Activated CD8-positive, alpha-beta T cell treated with anti-CD3 and anti-CD28 coated beads for 36 hours (primary cell): ENCODE measurements at places on chromosomes 6 and 20.

- no peak for DNase-seq
Measured at GRCh38 chr6:161414707-161415106, 140.8 kb upstream of the AGPAT4 start.

GRCh38 chr6:100230115-100230952 lies 234.4 kb downstream of the SIM1 start:
- DNase-seq: no peak

DNA sequence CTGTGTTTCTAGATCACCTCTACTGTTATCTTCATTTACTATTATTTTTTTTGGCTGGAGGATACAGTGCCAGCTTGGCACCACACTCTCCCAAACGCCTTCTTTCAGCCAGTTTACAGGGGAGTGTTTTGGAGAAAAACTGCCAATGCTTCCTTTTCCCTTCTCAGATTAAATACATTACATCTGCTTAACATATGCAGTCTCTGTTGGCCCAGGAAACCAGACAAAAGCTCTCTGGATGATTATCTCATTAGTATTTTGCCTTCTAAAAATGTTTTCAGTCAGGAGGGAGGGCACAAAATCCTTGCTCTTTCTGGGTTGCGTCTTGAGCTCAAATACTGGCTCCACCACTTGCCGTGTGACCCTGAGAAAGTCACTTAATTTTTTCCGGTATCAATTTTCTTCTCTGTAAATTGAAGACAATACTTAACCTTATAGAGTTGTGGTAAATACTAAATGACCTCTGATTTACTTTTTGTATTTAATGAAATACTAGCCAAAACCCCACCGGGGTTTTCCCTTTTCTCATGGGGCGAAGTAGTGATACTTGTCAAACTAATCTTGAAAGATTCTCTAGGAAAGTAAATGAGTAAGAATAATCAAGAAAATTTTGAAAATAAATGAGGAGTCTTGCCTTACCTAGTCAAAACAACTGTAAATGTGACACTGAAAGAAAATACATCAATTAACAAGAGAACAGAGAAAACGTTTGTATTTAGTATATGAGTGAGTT lies 146.2 kb downstream of the MMS22L start:
- DNase-seq: no peak

DNA sequence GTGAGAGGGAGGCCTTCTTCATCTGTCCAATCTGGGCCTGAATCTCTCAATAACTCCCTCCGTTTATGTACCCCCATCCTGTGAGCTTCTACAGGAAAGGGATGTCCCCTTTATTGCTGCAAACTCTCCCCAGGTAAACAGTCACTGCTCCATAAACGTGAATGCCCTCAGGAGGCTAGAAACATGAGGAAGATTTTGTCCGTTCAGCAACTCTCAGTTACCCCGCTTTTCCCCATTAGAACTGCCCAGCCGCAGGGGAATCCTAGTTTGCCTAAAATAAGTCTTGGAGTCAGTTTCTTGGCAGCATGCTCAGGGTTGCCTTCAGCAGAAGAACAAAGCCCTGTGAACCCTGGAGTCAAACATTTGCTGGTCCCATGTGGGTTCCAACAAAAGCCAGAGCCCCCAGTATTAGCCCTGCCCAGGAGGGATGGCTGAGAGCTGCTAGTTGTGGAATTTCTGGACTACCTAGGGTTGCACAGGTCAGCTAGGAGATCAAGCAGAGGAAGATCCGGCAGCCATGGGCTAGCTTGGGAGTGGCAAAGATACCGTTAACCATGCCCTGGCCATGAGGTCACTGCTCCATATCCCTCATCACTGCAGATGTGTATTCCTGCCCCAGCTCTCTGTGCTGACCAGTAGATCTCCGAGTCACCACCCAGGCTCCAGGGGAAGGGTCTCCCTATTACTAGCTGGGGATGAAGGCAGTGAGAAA lies 640 bp downstream of the LRRN4 start:
- DNase-seq: no peak

DNA sequence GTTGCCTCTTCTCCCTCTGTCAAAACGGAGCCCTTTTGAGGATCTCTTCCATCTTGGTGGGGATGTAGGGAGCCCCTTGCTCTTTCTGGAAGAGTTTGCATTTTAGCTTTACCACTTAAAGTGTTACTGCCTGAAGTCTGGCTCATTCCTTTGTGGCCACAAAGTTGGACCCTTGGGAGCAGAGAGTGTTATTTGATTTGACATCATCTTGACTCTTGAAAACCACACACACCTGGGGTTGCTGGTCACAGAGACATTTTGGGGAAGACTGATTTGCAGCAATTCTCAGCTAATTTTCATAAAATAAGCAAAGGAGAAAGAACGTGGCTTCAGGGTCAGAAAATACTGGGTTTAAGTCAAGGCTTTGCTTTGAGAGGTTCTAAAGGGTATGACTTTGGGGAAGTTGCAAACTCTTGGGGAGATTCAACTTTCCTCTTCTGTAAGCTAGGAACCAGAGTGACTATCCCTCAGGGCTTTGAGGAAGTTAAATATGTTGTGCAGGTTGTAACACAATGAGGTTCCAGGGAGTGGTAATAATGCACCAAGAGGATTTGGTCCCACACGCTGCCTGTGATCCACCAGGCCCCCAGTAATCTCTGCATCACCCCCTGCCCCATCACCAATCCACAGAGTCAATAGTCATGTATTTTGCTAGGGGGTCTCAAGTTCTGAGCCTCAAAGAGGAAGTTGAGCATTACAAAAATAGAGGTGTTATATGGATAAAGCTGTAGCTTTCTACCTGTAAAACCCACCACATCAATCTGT lies 141.6 kb upstream of the SLC24A3 start:
- no peak for DNase-seq

DNA sequence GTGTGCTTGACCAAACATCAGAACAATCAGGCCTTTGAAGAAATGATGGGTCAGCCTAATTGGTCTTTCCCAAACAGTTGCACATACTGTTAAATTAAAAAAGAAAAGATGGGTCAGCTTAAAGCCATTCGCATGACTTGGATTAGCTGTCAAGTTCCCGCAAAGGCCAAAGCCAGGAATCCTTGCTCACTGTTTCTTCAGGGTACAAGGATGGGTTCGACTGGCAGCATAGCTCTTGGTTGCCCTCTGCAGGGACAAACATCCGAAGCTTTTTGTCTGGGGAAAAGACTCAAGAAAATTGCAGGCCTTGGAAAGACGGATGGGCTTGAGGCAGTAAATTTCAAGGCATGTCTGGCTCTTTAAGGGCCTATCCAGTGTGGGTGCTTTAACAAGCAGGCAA lies 168.0 kb downstream of the HDGFL1 start:
- no peak for DNase-seq

GRCh38 chr6:110703010-110703905 lies 112.0 kb downstream of the CDK19 start:
- no peak for DNase-seq

GRCh38 chr6:79605968-79606764 lies 25.0 kb upstream of the SH3BGRL2 start:
- no peak for DNase-seq

DNA sequence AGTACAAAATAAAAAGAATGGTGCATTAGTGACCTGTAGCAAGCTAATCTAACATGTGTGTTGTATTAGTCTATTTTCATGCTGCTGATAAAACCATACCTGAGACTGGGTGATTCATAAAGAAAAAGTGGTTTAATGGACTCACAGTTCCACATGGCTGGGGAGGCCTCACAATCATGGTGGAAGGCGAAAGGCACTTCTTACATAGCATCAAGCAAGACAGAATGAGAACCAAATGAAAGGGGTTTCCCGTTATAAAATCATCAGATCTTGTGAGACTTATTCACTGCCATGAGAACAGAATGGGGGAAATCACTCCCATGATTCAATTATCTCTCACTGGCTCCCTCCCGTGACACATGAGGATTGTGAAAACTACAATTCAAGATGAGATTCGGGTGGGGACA lies 45.4 kb upstream of the AIG1 start:
- DNase-seq: peak; percentile 15

- DNase-seq: peak; percentile 87
Measured at GRCh38 chr20:62617711-62618483, 24.4 kb upstream of the SLCO4A1 start.

- no peak for DNase-seq
Measured at GRCh38 chr20:51584737-51585136, 42.2 kb upstream of the NFATC2 start.

DNA sequence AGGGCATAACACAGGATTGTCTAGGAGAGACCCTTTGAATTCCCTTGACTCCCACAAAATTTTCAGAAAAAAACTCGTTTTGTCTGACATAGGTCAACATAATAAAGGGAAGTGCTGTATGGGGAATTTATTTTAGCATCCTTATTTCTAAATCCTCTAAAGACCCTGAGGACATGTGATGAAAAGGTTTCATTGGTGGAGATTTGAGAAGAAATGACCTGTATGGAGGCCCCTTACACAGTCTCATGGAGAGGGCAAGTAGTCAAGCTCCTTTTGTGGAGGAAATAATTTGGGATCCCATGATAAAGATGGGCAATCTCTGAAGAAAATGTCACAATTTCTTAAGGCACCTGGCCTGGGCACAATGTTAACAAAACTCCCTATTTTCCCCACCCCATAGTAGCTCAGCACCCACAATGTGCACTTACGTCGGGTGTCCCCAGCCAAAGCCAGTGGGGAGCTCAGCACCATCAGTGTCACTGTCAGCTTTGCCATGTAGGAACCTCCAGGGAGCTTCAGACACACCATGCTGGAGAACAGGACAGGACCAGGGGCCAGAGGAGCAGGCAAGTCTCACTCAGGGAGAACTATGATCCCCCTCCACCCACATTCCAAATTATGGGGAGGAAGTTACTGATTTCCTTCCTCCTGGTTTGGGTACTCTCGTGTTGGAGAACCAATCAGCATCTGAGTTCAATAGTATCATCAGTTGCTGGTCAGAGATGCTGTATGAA lies at the start of gene HLA-DRB5:
Gene HLA-DRB5 (minus strand): TSS at position 591 of the 734 bp plus-strand sequence. CDS start 63 bp downstream, at position 528.
- DNase-seq: peak; percentile 14

DNA sequence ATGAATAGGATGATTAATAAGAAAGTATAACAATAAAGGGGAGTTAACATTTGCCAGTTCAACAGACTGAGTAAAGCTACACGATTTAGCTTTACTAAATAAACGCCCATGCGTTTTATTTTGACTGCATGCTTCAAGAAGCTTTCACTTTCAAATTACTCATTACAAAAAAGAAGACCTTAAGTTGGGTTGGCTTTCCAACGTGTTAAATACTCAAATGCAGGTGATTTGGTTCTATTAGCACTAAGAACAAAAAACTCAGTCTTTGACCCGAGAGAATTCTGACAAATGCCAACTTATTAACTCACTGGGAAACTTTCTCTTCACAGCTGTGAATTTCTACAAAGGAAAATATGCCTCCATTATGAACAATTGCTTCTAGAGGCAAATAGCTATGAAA lies 24.8 kb downstream of the RNF146 start:
- no peak for DNase-seq

GRCh38 chr6:149779644-149779963 lies 30.1 kb downstream of the PCMT1 start:
- DNase-seq: no peak

DNA sequence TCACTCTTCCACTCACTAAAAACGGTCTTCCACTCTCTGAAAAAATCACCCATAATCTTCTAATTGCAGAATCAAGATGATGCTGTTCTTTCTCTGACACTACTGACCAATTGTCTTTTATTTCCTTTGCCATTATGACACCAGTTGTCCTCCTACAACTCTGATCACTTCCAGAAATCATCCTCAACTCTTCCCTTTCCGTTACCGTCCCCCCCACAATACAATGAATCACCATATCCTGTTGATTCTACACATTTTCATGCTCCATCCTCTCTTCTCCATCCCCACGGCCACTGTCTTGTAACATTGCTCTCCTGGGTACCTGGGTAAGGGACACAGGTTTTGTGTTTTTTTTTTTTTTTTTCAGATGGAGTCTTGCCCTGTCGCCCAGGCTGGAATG lies 2.5 kb upstream of the PPP2R5D start:
- no peak for DNase-seq

DNA sequence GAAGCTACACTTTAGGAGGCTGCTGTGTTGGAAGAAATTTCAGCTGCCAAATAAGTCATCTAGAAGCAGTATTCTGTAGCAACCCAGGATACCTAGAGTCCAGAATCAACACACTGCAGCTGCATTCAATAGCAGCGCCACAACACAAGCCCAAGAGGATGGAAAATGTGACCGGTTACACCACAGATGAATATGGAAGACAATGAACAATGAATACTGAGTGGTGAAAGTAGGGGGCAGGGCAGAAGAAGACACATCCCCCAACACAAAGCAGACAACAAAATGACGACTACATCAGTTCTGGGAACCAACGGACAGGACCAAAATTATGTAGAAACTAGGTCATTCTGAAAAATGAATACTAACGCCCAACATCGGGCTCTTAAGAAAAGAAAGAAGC lies 38.2 kb downstream of the KIF6 start:
- no peak for DNase-seq

DNA sequence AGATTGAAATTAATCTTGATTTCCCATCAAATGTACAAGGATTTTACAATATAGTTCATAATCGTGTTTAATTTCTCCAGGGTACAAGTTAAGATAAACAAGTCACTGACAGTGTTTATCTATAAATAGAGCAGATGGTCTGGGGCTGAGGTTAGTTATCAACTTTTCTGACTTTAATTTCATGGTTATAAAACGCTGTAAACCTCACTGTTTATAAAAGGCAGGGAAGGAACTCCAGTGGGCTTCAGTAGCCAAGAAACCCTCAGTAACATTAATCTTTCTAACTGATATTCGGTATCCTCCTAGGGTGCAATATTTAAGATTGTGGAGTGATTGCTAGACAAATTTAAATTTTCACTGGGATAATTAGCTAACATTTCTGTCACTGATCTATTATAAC lies 68.6 kb downstream of the GFRAL start:
- DNase-seq: no peak

GRCh38 chr6:143128681-143129015 lies 68.0 kb downstream of the AIG1 start:
- DNase-seq: no peak

- no peak for DNase-seq
Measured at GRCh38 chr6:70957284-70957617, 391 bp upstream of the B3GAT2 start.

DNA sequence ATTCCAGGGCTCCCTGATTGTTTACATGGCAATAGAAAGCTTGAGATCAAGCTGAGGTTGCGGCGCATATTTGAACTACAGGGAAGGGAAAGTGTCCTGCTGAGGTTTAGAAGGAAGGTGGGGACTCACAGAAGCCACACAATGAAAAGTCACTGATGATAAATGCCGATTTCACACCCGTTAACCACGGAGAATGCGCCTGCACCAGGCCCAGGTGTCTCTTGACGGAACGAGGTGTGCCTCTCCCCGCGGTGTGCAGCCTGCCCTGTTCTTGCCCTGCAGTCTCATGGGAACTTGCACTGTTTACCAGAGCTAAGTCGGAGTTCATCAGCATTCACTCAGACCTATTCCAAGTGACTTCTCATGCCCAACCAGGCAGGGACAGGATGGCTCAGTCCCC lies 90.3 kb downstream of the LY86 start:
- no peak for DNase-seq

GRCh38 chr6:63803371-63803770 lies 167.8 kb downstream of the PHF3 start:
- no peak for DNase-seq

GRCh38 chr6:159093609-159094443 lies 49.0 kb upstream of the TAGAP start:
- peak; percentile 80 for DNase-seq

GRCh38 chr6:169959136-169960002 lies 207.9 kb downstream of the ERMARD start:
- DNase-seq: peak; percentile 79
